ENCODE measurements at places on chromosomes 4 and X.

GRCh38 chrX:129574214-129574613 is 34.2 kb downstream of the OCRL start:
- DNase-seq, result no peak

GRCh38 chr4:68359508-68359907 is 9.6 kb upstream of the YTHDC1 start:
- no peak for DNase-seq

DNA sequence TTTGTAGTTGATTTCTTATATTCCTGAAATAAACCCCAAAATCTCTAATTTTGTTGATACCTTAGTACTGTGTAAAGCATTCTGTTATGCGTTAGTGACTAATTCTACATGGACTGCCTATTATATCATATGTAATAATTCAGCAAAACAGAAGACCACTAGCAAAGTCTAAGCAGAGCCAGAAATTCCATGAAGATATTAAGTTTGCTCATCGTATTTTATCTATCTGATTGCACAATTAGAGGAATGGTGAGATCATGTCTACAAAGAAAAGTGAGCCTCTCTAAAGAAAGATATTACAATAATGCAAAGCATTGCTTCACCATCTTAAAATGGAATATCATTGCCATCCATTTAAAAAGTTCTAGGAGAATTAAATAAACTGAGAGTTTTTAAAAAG is 374.6 kb upstream of the SLC7A11 start:
- no peak for DNase-seq

DNA sequence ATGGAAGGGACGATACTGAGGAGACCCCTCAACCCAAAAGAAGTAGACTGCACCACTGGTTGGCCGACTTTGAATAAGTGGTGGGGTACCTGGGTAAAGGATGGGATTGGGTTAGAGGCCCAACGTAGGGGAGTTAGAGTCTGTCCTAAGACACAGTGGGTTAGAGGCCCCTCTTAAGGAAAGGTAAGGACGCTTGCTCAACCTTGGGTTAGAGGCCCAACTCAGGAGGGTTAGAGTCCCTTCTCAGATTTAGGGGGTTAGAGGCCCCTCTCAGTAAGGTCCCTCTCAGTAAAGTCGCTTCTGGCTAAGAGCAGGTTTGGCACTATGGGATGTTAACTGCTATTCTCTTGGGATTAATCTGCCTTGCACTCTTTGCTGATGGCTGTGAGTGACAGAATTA is 81.3 kb downstream of the ACOX3 start:
- DNase-seq, result no peak

- no peak for DNase-seq
These were observed 216.8 kb downstream of the AFAP1 start for GRCh38 chr4:7722766-7723387.

DNA sequence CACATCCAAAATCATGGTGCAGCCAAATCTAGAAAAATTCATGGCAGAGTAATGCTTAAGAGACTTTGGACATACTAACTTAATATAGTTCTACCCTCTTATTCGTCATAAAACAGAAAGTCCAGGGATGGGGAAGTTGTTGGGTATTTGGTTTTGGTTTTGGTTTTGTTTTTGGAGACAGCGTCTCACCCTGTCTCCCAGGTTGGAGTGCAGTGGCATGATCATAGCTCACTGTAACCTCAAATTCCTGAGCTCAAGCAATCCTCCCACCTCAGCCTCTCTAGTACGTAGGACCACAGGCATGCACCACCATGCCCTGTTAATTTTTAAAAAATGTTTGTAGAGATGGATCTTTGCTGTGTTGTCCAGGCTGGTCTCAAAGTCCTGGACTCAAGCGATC is 271.8 kb upstream of the TENM3 start:
- DNase-seq, result no peak

GRCh38 chrX:72089254-72089653 is 42.5 kb downstream of the RTL5 start:
- no peak for DNase-seq

DNA sequence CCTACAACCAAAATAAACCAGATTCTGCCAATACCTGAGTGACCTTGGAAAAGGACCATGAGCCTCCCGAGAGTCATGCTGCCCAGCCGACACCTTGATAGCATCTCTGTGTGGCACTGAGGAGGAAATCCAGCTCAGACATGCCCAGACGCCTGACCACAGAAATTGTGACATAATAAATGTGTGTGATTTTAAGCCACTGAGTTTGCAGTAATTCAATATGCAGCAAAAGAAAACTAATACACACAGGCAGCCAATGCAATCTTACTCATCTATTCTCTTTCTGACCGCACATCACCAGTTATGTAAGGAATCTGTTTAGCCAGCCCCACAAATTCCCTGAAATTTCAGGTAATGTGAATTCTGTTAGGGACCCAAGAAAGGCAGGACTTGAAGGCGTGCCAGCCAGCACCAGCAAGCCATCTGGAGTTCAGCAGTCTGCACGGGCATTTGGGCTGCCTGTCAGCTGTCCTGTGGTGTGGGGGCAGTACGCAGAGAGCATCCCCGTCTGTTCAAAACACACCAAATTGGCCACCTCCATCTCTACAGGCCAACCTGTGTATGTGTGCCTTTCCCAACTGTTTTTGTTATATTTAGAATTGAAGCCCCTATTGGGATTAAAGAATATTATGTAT is 176.4 kb downstream of the NLGN4X start:
- DNase-seq, result no peak

DNA sequence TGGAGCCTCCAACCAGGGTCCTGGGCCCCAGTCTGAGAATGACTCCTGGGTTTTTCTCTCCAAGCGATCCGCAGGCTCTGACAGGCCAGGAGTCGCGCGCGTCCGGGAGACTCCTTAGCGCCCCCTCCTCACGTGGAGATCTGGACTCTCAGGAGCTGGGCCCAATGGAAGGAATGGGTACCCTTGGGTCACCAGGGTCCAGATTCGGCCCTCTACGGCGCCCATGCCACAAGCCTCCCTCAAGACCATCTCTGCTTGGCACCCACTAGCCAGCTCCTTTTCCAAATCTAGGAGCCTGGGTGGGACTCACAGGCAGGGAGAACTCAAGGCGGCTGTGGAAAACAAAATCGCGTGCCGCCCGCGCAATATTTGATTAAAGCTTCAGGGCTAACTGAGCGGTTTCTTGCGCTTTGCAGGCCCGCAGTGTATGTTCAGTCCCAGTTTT is 7.1 kb downstream of the HAND2 start:
- DNase-seq, result no peak

GRCh38 chr4:181756451-181757095 is 486.6 kb upstream of the TENM3 start:
- no peak for DNase-seq

- no peak for DNase-seq
These were observed 40.0 kb downstream of the VGLL1 start for GRCh38 chrX:136572030-136572429.

DNA sequence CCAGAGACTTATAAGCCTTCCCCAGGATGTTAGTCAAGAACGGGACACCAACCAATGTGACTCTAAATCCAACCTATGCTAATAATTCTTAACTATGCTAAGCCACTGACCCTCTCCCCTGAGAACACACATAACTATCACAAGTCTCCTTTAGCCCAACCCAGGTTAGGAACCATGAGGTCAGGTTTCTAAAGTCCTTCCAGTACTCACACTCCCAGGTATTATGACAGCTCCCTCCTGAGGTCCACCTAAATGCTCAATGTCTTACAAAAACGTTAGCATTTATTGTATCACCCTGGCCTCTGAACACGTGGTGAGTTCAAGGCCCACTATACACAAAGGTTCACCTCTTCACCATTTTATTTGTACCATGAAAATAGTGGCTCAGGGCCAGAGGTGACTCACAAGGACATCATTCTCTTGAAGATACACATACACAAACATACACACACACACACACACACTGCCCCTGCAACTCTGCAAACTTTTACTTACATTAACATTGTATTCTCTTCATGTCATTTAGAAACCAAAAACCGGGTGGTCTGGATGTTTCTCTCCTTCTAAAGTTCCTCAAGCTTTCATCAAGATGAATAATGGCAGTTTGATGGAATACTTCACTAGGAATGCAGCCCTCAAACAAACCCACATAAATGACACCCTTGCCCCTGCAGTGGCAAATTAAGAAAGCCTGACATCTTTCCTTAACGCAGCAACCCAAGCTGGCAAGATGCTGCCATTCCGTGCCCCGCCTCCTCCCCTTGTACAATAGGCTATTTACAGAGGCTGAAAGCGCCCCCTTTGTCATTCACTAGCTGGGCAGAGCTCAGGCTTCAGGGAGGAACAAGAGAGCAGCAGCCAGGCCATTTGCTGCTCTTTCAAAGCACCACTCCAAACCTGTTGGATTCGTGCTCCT is 17.7 kb downstream of the ACSL1 start:
- DNase-seq, result no peak

DNA sequence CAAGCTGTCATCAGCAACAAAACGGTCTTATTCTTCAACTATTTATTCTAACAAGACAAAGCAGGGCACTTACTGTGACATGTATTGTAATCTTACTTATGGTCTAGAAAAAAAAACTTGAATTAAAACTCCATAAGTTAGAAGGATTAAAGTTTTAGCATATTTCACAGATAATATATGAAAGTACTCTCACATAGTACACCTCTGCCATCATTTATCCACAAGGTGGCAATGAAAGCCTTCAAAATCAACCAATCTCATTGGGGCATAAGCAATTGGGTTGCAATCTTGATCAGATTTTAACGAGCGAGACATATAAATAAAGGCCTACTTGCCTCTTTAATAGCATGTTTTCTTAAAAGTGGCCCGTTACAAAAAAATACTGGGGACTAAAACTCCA is 1382.9 kb downstream of the FAM133A start:
- no peak for DNase-seq

- no peak for DNase-seq
These were observed 40.9 kb downstream of the RPA4 start for GRCh38 chrX:96924581-96924980.

DNA sequence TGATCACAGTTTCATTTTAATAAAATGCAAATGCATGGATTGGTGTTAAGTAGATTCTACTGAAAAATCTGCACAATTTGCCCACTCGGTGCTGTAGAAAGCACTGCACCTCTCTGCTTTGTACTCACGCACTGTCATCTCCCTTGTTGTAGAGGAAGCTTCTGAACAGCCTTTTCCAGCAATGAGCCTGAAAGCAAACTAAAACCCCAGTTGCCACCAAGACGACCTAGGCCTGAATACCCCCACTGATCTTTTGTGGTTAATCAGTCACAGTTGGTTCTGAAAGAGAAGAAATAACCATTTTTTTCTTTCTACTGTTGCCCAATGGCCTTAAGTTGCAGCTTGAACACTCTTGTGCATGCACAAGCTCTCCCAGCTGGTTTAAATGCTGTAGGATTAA is 229.8 kb downstream of the NLGN4X start:
- no peak for DNase-seq

- DNase-seq, result no peak
These were observed 3.6 kb downstream of the DCK start for GRCh38 chr4:70997036-70997435.

- DNase-seq, result no peak
These were observed 15.2 kb upstream of the FAM47A start for GRCh38 chrX:34147345-34147744.

- DNase-seq, result no peak
These were observed 55.0 kb upstream of the PRDM5 start for GRCh38 chr4:120977435-120977997.

DNA sequence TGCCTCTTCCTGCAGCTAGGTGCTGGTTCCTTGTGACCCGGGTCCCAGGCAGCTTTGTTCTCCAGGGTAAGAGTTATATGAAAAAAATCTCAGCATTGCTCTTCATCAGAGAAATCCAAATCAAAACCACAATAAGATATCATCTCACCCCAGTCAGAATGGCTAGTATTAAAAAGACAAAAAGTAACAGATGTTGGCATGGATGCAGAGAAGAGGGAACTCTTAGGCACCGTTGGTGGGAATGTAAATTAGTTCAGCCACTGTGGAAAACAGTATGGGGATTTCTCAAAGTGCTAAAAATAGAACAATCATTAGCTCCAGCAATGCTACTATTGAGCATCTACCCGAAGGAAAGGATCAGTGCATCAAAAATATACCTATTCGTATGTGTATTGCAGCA is 61.5 kb downstream of the SORCS2 start:
- DNase-seq, result no peak

GRCh38 chrX:136162827-136163570 is 15.7 kb downstream of the FHL1 start:
- no peak for DNase-seq

GRCh38 chrX:12987900-12988594 is 13.1 kb downstream of the TMSB4X start:
- DNase-seq, result no peak

DNA sequence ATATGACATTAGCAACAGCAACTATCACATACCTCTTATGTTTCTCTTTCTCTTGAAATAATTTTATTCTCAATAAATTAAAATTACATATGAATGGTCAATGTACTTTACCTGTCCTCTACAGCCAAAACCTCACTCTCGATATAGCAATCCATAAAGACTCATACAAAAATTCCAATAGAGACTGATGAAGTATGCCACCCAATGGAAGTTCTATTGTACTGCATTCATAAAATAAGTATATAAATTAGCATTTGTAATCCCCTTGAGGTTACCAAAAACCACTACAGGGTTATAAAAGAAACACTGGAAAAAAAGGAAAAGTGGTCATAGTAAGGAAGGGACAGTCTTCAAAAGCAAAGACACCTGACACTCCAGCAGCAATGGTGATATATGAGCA is 32.8 kb downstream of the CLDN2 start:
- no peak for DNase-seq

- DNase-seq, result no peak
These were observed 586.9 kb upstream of the INTU start for GRCh38 chr4:127045861-127046260.

DNA sequence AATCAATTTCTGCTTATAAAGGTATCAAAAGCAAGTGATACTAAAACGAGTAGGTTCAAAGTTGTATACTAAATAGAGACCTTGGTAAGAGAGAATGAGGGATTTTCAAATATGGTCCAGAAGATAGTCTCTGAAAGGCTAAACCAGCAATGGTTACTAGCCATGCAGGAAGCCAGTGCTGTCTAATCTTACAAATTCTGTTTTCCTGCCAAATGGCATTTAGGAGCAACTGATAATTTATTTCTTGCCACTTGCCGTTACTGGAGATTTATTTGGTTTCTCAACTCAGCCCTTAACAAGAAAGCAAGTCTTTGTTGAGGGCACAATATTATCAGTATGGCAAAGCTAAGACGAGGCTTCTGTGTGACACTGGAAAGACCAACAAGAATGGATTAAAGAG is 47.2 kb downstream of the MAP7D3 start:
- no peak for DNase-seq

Data from stimulated activated CD8-positive, alpha-beta memory T cell treated with anti-CD3 and anti-CD28 coated beads, Interleukin-4, amount 100 ng/mL, for 1 hour (primary cell).